ENCODE measurements at places on chromosomes 4 and X.
A peak's percentile ranks its signal among the peaks of the same experiment; 100 is the strongest.

- peak; percentile 52 for DNase-seq
Observed at GRCh38 chrX:154411981-154412340, 622 bp downstream of the TAFAZZIN start.

GRCh38 chr4:152016303-152016620 lies 255.5 kb upstream of the GATB start:
- no peak for DNase-seq

GRCh38 chrX:13094828-13095341 lies 50.5 kb upstream of the FAM9C start:
- no peak for DNase-seq

DNA sequence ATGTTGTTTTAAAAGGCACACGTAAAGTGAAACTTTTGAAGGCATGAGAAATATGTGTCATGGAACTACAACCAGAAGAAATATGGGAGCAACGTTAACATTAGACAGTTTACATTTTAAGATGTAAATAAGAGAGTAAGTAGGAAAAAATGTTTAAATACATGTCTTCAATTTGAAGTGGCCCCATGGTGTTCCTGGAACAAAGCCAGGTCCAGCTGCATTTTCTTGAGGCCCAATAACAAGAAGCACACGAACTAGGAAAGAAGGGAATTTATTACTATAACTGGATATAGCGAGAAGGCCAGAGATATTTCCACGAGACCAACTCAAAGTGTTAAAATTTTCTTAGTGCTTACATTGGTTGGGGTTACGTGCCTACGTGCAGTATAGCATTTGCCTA lies 458.1 kb downstream of the KCTD8 start:
- DNase-seq, result no peak

DNA sequence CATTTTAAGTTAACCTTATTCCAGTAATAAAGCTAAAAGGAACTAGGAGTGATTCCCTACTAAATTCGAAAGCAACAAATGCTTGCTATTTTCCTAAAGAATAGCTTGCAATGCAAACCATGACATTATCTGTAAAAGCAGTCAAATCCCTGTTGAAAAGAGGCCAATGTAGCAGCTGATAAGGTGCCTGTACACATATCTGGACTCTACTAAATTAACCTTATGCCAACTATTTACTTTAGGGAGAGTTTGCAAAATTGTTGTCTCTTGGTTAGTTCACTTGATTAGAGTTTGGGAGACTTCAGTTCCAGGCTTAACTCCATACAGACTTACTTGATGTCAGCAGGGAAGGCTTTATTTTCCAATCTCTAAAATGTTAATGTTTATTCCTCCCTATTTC lies 6.0 kb downstream of the IL13RA2 start:
- no peak for DNase-seq

DNA sequence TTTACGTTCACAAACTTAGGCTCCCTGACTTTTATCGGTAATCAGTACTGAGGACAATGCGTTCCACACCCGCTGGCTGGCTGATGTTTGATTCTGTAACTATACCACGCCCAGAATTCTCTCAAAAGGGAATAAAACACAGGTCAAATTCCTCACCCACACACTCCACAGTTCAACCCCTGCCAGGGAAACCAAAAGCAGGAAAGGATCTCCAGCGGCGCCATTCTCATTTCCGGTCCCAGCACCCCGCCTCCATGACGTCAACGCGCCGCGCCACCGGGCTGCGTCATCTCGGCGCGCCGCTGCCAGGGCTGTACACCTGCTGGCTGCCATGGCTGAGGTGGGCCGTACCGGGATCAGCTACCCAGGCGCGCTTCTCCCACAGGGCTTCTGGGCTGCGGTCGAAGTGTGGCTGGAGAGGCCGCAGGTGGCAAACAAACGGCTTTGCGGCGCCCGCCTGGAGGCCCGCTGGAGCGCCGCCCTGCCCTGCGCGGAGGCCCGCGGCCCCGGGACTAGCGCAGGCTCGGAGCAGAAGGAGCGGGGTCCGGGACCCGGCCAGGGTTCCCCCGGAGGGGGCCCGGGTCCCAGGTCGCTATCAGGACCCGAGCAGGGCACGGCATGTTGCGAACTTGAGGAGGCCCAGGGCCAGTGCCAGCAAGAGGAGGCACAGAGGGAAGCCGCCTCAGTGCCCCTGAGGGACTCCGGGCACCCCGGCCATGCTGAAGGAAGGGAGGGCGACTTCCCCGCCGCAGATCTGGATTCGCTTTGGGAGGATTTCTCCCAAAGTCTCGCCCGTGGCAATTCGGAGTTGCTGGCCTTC lies at the start of the genes ACOX3 and TRMT44:
Gene ACOX3, minus strand, starts transcription at position 232 of the 820 bp plus-strand sequence. CDS start 24,202 bp downstream, outside the sequence.
Gene TRMT44, plus strand, starts transcription at position 286 of the 820 bp plus-strand sequence. Its CDS starts 46 bp downstream, at position 332.
- DNase-seq, result peak; percentile 90

- DNase-seq, result no peak
Observed at GRCh38 chr4:156344397-156344796, 390.7 kb upstream of the CTSO start.

GRCh38 chrX:2500091-2500802 lies 529 bp downstream of the DHRSX start:
- peak; percentile 72 for DNase-seq

- no peak for DNase-seq
Observed at GRCh38 chrX:20427173-20427770, 160.6 kb upstream of the RPS6KA3 start.

DNA sequence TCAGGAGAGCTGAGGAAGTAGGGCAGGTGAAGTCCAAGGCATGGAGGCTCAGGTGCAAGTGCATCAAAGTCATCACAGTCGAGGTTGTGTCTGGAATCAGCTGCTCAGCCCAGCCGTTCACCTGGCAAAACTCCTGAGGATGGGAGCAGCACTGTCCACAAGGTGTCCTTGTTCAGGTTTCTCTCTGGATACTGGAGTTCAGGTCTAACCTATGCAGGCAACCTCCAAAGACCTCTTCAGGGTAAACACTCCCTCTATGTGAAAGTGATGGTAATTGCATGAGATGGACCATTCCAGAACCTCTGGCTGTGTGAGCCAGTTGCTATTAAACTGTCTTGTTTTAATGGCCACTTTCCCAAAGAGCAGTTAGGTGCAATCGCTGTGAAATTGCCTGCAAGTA lies 120.2 kb upstream of the PSAPL1 start:
- DNase-seq, result no peak

DNA sequence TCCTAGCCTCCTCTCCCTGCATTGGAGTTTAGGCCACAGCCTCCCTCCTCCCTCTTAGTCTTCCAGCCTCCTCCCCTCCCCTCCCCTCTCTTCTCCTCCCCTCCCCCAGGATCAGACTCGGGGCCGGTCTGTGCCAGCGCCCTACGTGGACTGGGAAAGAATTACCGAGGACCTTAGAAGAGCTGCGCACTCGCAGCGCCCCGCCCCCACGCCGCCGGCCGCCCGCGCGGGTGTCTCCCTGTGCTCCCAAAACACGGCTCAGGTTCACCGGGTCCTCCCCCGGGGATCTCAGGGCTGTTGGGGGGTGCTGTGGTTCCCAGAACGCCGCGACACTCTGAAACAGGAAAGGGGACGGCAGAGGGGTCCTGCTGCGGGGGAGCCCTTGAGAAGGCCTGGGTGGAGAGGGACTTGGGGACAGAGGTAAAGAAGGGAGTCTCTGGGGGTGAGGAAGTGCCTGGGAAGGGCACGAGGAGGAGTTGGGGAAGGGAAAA lies 122.3 kb upstream of the TBL1X start:
- peak; percentile 69 for DNase-seq

- DNase-seq, result no peak
Observed at GRCh38 chr4:73439991-73440390, 4.0 kb downstream of the AFP start.

GRCh38 chr4:69054578-69055200 lies 41.6 kb upstream of the UGT2B7 start:
- peak; percentile 91 for DNase-seq

DNA sequence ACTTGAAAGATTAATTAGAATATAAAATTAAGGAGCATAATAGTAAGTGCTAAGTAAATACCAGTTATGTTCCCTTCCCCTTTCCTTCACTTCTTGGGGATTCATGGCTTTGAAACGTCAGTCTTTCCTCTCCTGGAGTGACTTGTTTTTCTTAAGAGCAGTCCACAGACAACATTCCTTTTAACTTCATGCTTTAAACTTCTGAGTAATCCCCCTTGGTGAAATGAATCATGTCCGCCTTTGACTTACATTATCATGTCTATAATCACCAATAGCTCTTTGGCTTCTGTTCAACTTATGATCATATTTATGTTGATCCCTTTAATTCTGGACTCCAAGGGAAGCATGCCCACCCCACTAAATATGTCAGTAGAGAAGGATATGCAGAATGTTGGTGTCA lies 1012.1 kb upstream of the SLIT2 start:
- peak; percentile 93 for DNase-seq

DNA sequence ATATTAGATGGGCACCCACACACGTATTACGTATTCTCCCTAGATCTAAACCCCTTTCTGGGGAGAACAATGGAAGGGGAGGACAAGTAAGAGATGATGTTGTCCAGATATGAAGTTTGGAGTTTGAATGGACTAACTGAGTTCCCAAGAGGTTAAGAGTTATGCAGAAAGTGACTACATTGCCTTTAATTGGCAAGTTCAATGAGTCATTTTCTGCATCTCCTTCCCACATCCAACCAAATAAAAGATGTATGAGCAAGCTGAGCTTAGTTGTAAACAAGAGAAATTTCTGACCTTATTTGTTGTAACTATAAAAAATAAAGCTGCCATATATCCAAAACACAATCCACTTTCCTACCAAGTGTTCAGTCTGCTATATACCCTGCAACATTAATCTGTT lies 50.5 kb downstream of the TIGD2 start:
- peak; percentile 28 for DNase-seq

DNA sequence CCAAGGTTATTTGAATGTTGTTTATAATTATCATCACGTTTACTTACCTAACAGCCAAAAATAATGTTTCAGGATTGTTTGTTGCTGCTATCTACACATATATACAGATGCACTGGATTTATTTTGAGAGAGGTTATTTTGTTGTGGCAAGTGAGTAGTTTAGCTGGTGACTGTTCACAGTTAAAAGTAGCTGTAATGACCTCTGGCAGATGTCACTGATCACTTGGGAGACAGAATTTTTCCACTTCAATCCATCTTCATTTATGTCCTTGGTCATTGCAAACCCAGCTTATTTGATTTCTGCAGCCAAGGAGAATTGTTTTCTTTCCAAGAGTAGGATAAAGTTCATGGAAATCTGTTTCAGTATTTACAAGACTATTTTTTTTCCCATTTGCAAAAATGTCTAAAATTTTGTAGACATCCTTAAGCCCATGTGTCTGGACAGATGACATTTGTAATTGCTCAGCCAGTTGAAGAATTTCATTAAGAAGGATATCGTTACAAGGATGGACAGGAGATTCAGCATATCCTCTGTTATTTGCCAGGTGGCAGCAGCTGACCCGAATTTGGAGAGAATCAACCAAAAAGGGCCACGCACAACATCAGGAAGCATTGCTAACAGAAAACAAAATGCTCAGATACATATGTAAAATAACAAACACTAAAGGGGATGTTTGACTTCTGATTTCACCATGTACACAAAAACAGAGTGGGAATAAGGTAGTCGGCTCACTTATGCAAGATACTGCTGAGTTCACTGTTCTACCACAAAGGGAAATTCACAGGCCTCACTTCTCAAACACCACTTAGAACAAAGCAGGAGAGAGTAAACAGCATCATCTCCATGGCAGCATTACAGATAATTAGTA lies 64.5 kb downstream of the GPRIN3 start:
- no peak for DNase-seq

DNA sequence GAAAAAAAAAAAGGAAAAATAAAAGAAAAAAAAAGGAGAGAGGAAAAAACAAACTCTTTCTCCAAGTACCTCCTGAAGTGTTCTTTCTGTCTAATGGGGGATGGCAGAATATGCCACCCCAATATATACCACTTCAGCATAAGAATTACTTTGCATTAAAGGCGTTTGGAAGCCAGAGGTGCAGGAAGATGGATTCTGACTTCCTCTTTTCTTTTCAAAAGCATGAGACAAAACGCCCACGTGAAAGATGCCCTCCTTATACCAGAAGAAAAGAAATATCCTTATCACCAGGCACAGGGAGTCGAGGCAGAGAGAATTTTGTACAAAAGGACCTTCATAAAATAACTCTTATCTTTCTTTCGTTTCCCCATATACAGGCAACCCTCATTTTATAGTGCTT lies 40.9 kb downstream of the COX18 start:
- DNase-seq, result no peak

DNA sequence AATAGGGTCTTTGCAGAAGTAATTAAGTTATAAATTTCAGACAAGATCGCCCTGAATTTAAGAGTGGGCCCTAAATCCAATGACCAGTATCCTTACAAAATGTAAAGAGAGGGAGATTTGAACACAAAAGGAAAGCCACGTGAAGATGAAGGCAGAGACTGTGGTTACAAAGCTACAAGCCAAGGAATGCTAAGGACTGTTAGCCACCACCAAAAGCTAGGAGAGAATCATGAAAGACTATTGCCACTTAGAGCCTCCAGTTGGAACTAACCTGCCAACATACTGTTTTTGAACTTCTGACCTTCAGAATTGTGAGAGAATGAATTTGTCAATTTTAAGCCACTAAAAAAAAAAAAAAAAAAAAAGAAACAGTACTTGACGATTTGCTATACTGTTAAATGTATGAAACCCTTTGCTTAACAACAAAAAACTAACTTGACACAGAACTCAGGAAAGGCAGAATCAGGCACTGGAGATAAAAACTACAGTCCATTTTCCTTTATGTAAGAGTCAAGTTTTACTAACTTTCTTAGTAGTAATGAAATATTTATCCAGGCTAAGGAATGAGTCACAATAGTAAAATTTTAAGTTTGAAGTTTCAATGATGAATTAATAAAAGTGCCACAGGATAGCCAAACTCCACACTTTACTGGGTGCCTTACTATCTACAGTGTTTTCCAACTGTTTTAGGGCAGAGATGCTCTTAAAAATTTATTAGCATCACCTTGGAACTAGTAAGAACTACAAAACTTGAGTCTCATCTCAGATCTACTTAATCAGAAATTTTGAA lies 25.1 kb downstream of the DHX15 start:
- DNase-seq, result peak; percentile 24

DNA sequence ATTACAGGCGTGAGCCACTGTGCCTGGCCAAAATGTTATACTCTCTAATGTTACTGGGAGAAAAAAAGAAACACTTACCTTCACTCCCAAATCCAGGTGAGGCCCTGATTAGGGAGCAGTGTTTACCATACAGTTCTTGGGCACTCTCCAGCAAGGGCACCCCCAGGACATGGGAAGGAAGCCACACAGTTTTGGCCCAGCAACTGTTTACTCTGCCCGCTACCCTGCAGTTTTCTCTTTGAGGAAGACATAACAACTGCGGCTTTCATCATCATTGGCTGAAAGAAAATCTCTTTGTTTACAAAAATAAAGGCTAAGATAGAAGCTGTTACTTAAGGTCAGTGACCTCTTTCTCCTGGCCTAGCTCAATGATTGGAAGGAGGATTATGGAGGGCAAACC lies 145.5 kb upstream of the DUSP21 start:
- no peak for DNase-seq

DNA sequence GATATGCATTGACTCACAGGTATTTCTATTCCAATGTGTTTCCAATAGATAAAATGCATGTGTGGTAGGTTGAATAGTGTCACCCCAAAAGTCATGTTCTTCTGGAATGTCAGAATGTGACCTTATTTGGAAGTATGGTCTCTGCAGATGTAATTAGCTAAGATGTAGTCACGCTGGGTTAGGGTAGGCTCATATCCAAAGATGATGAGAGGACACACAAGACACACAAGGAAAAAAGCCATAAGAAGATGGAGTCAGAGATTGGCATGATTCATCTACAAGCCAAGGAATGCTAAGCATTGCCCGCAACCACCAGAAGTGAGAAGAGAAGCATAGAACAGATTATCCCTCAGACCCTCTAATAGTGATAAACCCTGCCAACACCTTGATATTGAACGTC lies 17.5 kb downstream of the ZNF330 start:
- DNase-seq, result no peak

All from iris pigment epithelial cell (primary cell).